ENCODE measurements at places on chromosomes 3 and 15. TPM values are rescaled to one million over a fixed set of nuclear protein-coding genes. Genes with fewer than 3 reads are reported as not detected.

- DNase-seq: no peak
Measured at GRCh38 chr15:47788685-47789084, 71.4 kb downstream of the SEMA6D start.

DNA sequence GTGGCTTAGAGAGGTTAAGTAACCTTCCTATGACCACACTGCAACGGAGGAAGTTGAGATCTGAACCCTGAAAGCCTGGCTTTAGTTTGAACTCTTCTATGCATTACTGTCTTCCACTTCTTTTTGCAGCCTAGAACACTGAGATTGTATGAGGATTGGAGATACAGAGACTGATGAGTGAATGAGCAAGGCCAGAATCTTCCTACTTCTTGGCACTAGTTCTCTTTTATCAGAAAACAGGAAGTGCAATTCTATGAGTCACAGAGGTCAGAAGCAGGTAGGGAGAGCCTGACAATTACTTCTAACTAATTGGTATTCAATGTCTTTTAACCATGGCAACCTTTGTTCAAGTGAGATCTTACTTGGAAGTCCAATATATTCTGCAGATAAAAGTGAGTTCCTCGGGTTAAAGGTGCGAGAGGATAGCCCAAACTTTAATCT is 219.0 kb downstream of the SHQ1 start:
- no peak for DNase-seq

The DPPA4 gene
- not detected for polyA plus RNA-seq

The NUSAP1 gene
- polyA plus RNA-seq: 2.7 TPM
